ENCODE measurements at places on chromosomes 6 and 20. TPM values are rescaled to one million over a fixed set of nuclear protein-coding genes. Genes with fewer than 3 reads are reported as not detected.

DNA sequence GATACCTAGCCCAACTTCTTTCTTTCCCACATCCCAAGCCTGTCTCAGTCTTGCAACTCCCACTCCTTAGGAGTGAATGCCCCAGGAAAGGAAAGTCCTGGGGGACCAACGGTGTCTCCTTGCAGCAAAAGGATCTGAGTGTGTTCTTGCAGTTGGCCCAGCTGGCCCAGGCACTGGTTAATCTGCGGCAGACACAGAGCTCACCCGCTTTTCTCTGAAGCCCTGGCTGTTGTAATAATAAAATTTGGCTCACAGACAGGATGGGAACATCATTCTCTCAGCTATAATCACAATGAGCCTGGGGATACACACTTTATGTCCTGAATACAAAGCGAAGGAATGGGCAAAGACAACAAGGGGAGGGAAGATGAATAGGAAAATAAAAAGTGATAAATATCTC lies 287.0 kb upstream of the PRND start:
- DNase-seq = no peak

- no peak for DNase-seq
These were observed 216.0 kb downstream of the DLL1 start for GRCh38 chr6:170074907-170075306.

The CTCFL gene
- total RNA-seq = not detected

DNA sequence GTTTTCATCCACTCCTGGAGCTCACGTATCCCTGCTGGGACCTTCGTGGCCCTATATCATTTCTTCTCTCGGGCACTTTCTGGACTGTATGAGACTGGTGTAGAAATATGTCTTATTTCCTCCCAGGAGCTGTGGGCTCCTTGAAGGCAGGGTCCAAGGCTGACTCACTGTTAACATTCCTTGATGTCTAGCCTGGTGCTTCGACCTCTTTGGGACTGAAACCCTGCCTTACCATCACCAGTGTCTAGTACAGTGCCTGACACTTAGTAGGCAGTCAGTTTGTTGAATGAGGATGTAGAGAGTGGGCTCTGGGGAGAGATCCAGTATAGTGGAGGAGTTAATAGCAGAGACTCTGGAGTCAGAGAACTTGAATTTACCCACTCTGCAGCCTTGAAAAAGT lies 23.6 kb downstream of the POFUT1 start:
- no peak for DNase-seq

The ADTRP gene
- 33.8 TPM for total RNA-seq

Data from Peyer's patch (tissue), 4 donors.